ENCODE measurements at places on chromosomes 4 and X.

DNA sequence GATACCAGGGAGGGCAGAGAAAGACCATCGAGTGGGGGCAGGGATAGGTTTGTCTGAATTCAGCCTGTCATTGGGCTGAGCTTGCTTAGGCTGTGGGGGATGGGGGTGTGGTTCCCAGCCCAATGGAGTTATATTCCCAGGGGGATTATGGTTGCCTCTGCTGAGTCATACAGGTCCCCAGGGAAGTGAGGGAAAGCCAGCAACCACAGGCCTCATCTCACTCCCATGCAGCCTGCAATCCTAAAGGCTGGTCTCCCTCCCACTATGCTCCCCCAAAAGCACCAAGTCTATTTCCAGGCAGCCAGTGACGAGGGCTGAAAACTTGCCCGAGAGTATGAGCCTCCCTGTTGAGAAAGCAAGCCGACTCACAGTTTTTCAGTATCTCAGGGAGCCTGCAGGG lies 39.3 kb downstream of the AFM start:
- peak; percentile 37 for DNase-seq

GRCh38 chrX:108811891-108812290 lies 75.5 kb upstream of the IRS4 start:
- no peak for DNase-seq

DNA sequence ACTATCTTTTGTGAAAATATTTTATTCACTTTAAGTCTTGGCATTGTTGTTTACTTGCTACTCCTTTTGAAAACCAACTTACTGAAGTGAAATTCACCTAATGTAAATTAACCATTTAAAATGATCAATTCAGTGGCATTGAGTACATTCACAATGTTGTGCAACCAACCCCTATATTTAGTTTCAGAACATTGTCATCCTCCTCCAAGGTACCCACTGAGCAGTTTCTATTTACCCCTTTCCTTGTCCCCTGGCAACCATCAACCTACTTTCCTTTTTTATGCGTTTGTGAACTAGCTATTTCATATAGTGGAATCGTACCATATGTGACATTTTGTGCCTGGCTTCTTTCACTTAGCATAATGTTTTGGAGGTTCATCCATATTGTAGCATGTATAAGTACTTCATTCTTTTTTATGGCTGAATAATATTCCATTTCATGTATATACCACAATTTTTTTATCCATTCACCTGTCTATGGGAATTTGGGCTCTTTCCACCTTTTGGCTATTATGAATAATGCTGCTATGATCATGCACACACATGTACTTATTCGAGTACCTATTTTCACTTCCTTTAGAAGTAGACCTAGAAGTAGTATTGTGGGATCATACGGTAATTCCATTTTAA lies 85.0 kb downstream of the WWC2 start:
- no peak for DNase-seq

DNA sequence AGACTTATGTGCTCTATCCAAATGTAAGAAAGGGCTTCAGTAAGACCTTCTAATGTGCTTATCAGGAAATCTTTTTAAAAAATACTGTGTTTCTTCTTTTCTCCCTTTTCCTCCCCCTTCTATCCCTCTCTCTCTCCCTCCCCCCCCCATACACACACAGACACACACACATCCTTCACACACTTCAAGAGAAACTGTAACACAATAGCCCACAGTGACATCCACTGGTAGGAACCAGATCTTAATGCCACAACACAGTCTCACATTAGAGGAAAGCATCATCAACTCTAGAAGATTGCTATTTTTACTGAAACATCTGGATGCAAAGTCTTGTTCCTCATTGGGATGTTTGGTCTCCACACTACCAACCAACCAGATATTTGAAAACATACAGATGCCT lies 4.6 kb downstream of the PCDH19 start:
- no peak for DNase-seq

DNA sequence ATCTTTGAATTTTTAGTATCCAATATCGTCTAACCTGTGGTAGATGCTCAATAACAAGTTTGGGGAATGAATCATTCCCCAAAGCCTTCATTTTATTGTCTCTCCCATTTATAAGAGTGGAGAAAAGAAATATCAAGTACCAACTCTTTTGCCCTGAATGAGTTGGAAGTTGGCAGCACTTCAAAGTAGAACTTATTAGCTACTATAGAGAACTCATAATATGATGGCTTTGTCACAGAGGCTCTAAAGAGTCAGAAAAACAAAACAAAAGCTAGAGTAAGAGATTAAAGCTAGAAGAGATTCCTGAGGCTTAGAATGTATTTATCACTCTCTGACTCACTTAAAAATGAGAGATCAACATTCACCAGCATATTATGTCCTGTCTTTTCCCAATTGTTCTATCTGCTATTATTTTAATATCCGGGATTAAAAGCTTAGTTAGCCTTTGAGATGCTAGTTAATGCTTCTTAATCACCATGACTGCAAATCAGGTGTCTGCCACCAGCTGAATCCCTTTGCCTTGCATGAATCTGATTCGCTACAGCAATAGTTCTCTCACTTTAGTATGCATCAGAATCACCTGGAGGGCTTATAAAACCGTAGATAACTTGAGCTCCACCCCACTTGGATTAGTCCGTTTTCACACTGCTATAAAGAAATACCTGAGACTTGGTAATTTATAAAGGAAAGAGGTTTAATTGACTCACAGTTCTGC lies 77.9 kb downstream of the PALLD start:
- DNase-seq: no peak

- DNase-seq: no peak
Measured at GRCh38 chr4:100087743-100088142, 102.5 kb downstream of the DDIT4L start.

GRCh38 chr4:185778307-185778706 lies 33.7 kb downstream of the SORBS2 start:
- DNase-seq: no peak

- DNase-seq: peak; percentile 32
Measured at GRCh38 chrX:9676306-9676705, 89.3 kb downstream of the GPR143 start.

DNA sequence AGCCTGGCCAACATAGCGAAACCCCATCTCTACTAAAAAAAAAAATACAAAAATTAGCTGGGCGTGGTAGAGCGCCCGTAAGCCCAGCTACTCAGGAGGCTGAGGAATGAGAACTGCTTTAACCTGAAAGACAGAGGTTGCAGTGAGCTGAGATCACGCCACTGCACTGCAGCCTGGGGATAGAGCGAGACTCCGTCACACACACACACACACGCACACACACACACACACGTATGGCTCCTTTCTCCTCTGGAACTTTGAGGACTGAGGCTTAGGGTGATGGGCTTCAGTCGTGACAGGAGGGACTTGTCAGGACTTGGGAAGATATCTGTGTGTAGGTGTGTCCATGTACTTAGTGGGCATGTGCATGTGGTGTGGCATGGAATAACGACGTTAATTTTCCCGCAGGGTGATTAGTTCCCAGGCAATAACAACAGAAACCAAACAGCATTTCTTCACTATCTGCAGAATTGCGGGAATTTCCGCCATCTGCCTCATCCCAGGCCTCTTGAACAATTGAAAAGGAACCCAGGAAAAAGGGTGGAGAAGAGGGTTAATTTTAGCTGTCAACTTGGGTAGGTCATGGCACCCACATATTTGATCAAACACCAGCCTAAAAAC lies 47.7 kb downstream of the RWDD4 start:
- DNase-seq: no peak

DNA sequence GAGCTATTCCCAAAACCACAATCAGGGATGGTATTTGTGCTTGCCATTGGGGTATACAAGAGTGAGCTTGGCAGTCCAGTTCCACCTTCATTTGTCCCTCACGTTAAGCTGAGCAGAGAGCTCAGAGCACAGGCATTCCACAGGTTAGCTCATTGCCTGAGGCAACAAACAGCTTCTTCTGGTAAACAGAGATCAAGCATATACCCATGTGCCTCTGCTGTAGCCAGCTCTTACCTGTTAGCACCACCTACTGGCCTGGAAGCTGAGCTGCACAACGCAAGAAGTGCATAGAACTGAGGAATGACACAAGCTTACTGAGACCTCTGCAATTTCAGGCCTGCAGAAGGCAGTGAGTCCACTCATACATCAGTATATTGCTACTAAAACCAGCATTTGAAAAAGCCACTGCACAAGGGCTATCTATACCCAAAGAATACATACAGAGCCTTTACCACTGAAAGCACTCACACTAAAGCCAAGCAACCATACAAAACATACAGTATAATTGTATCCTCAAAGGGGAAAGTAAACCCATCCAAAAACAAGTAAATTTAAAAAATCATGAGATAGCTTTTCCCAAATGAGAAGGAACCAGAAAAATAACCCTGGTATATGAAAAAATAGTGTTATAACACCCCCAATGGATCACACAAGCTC lies 258.3 kb upstream of the GABRA2 start:
- no peak for DNase-seq

- DNase-seq: no peak
Measured at GRCh38 chrX:43357741-43358140, 298.4 kb upstream of the MAOA start.

DNA sequence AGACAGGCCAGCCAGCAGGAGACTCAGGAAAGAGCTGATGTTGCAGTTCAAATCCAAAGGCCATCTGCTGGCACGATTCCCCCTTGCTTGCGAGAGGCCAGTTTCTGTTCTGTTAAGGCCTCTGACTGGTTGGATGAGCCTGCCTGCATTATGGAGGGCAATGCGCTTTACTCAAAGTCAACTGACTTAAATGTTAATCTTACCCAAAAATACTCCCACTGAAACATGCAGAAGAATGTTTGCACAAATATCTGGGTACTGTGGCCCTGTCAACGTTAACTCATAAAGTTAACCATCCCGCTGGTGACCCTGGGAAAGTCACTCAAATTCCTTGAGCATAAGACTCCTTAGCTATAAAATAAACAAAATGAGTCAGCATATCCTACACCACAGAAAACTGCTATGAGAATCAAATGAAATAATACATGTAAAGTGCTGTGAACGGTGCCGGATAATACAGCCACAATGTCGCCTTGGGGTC lies 326.4 kb downstream of the EVC2 start:
- no peak for DNase-seq

- DNase-seq: no peak
Measured at GRCh38 chr4:20761382-20761781, 61.1 kb downstream of the PACRGL start.

GRCh38 chr4:111781611-111782010 lies 363.6 kb upstream of the FAM241A start:
- DNase-seq: no peak

Measured in fibroblast of skin of left biceps (primary cell).